Breast epithelium (tissue), 4 donors: ENCODE measurements at places on chromosomes 1 and 21. TPM values are rescaled to one million over a fixed set of nuclear protein-coding genes. Genes with fewer than 3 reads are reported as not detected.

- H3K36me3 ChIP-seq, result no peaks in the 10 kb centered on the region
- H3K27me3 ChIP-seq, result no peaks in the 10 kb centered on the region
- H3K27ac ChIP-seq, result no peak overlapping the region
- no peak overlapping the region for H3K4me3 ChIP-seq
- H3K4me1 ChIP-seq, result no peaks in the 10 kb centered on the region
Measured at GRCh38 chr1:194117582-194117981, 931.2 kb upstream of the B3GALT2 start.

DNA sequence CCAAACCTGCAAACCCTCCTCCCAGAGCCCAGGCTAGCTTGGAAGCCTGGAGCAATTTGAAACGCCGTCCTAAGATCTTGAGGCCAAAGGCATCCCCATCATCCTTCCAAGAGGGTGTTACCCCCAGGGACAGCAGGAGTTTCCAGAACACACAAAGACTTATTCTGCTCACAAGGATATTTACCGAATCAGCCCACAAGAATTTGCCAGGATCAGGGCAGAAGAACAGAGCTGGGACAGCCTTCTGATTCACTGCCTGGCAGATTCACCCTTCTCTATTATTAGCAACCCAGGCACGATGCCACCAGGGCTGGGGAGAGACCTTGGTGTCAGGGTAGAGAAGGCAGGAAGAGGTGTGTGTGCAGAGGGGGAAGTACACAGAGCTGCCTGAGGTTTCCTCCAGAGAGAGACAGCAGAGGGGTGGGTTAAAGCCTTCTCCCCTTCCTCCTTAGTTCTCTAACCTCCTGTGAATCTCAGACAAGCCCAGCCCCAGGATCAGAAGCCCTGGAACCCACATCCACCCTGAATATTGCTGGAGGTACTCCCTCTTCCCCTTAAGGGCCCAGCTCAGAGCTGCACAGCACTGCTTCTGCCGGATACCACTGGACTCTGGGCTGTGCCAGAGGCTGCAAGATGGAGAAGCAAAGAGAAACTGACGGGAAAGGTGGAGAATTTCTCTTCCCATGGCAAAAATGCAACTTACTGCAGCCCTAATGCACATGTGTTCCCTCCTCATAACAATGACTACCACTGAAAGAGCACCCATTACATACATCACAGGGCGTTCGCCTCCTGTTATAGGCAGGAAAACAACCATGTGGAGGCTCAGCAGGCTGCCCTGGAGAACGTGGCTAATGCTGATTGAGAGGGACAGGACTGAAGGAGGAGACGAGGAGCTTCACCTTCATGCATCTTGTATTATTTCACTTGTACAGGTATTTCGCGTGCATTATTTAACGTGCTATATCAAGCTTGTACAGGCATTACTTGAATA is 61.8 kb downstream of the ITPKB start:
- no peaks in the 10 kb centered on the region for H3K27me3 ChIP-seq
- H3K4me3 ChIP-seq, result no peak overlapping the region
- peak; percentile 95 for DNase-seq

DNA sequence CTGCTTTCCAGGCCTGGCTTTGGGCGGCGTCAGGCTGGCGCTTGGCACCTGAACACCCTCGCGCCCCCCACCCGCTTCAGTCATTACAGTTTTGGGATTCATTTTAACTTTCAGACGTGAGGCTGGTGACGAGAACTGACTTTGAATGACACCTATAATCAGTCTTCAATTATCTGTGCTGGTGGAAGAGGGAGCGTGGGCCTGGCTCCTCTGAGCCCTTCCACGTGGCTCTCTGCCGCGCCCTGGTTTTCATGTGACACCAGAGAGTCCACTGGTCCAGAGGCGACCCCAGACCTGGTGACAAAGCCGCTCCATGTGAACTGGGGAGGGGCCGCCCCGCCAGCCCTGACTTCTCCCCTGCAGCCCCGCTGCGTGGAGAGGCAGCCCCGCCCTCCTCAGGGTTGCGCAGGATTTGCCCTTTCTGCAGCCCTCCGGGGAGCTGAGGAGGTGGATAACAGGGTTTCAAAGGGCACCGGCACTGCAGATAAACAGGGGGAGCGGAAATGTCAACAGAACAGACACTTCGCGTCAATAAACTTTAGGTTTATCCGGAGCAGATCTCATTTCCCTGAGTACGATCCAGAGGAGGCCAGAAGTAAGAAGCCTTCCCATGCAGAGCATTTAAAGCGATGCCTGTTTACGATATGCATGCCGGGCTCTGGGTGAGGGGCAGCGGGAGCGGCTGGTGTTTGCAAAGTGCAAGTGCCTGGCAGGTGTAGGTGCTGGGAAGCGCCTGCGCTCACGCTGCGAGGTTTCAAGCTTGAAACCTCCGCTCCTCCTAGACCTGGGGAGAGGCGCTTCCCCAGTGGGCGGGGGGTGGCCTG is 56.4 kb downstream of the AJAP1 start:
- no peaks in the 10 kb centered on the region for H3K27me3 ChIP-seq
- no peaks in the 10 kb centered on the region for H3K4me1 ChIP-seq
- H3K27ac ChIP-seq, result no peak overlapping the region
- no peaks in the 10 kb centered on the region for H3K36me3 ChIP-seq

DNA sequence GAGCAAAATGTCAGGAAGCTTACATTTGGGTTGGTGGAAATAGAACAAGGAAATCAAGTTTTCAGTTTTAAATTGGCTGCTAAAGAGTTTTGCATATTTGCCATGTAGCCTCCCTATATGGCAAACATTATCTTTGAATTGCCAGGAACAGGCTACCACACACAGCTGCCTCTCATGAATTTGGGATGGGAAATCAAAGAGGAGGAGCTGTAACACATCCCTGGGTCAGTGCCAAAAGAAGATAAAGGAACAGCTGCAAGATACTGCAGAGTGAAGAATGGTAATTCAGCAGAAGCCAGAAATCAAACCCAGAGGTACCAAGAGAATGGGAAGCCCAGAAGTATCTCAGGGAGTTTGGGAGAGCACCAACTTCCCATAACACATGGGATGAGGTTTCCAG is 18.6 kb upstream of the RASAL2 start:
- H3K4me3 ChIP-seq, result no peak overlapping the region
- no peaks in the 10 kb centered on the region for H3K36me3 ChIP-seq
- H3K27me3 ChIP-seq, result no peaks in the 10 kb centered on the region
- no peak overlapping the region for H3K27ac ChIP-seq
- DNase-seq, result no peak

Gene PDC
- total RNA-seq, result not detected

Gene PLEKHA6
- 1.4 TPM for total RNA-seq
